ENCODE measurements at places on chromosomes 3 and 15. TPM values are rescaled to one million over a fixed set of nuclear protein-coding genes. Genes with fewer than 3 reads are reported as not detected.

GRCh38 chr3:50239649-50240048 lies 3.6 kb downstream of the GNAI2 start:
- no peak for DNase-seq

GRCh38 chr3:133208184-133208583 lies 170.0 kb downstream of the TMEM108 start:
- no peak for DNase-seq

FBXL2 gene
- 40.8 TPM for total RNA-seq

SNTN gene
- total RNA-seq, result not detected

GRCh38 chr3:52293491-52294319 lies 6.1 kb downstream of the GLYCTK start:
- DNase-seq, result no peak

All from mammary epithelial cell (primary cell).